ENCODE measurements at places on chromosomes 3 and 15.

DNA sequence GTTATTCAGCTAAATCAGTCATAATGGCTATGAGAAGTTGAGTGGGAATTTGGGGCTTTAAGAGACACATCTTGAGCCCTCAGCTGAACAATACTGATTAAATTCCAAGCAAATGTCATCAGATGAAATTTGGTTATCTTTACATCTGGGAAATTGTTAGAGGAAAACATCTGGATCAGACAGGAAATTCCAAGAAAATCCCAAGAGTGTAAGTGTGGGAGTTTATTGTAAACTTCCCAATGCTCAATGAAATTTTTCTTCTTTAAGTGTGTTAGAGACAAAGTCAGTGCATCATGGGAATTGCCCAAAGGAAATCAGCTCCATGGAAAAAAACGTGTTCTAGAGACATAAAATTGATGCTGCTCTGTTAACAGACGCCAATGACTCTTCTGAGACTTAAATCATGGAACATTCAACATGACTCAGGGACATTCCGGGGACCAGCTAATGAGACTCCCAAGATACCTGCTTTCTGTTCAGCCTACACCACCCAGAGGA is 19.8 kb upstream of the DCLK3 start:
- DNase-seq = no peak

DNA sequence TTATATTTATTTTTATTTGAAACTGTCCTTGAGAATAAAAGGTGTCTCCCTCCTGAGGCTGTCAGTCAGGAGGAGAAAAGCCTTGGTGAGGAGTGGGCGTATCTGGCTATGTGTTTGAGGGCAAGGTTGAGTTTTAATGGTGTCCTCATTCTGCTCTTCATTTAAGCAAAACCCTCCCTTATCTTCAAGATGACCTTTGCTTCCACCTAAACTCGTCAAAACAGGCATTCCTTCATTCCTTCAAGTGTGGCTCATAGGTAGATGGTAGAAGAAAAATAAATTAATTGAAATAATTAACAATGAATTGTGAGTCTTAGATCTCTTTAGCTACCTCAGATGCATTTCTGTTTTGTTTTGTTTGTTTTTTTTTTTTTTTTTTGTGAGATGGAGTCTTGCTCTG is 39.4 kb upstream of the ATOSA start:
- no peak for DNase-seq

- no peak for DNase-seq
Observed at GRCh38 chr15:67806536-67806935, 18.8 kb upstream of the SKOR1 start.

GRCh38 chr3:79983118-79983517 is 215.3 kb upstream of the ROBO1 start:
- no peak for DNase-seq

- peak; percentile 14 for DNase-seq
Observed at GRCh38 chr3:10142707-10143560, 1.4 kb downstream of the VHL start.

GRCh38 chr3:177352424-177352823 is 155.1 kb upstream of the TBL1XR1 start:
- DNase-seq = no peak

DNA sequence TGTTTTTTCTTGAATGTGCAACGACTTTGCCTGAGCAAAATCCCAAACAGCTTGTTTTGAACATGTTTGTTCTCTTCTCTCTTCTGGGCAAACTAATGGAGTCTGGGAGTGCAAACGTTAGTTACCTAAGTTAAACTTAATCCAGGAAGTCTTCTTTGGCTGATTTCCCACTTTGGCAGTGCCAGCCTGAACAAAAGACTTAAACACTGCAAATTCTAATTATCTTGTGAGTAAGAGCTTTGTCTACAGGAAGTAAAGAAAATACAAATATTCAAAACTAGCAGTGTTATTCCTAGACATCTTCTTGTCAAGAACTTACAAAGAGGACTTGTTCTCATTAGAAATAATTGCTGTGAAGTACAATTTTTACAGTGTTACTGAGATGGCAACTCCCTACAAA is 16.7 kb upstream of the DENND6A start:
- DNase-seq = no peak

DNA sequence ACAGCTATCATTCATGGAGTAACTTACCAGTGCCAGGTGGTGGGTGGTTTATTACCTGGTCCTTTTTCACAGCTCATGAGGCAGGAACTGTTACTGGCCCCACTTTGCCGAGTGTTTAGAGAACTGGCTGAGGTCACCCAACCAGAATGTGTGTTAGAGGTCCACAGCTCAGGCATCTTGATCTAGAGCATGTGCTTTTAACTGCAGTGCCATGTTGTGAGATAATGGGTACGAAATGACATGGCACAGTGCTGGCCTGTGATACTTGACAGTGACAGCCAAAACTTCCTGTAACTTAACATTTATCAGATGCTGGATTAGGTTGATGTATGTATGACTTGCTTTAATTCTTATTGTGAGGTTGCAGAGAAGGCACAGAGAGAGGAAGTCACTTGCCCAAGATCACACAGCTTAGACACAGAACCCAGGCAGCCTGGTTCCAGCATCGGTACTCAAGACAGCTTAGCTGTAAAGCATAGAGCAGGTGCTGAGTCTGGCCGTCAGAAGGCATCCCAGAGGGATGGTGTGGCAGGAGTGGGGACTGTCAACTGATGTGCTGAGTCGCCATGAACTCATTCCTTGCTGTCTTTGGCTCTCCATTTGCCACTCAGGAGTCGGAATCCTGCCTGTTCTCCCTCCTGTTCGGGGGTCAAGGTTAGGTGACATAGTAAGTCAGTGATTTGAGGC is 9.6 kb downstream of the MCM2 start:
- no peak for DNase-seq

- no peak for DNase-seq
Observed at GRCh38 chr3:29281344-29282241, 722 bp downstream of the RBMS3 start.

DNA sequence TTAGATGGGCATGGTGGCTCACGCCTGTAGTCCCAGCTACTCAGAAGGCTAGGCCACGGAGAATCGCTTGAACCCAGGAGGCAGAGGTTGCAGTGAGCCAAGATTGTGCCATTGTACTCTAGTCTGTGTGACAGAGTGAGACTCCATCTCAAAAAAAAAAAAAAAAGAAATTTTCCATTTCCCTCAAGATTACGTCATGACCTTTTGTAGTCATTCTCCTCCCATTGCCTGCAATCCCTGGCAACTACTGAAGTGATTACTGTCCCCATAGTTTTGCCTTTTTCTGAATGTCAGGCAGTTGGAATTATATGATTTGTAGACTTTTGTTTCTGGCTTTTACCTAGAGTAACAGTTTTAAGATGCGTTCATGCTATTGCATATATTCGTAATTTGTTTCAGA is 28.0 kb downstream of the WDR76 start:
- DNase-seq = no peak

GRCh38 chr3:128081846-128082245 is 29.6 kb downstream of the SEC61A1 start:
- no peak for DNase-seq

GRCh38 chr3:99720985-99721632 is 82.7 kb downstream of the COL8A1 start:
- no peak for DNase-seq

DNA sequence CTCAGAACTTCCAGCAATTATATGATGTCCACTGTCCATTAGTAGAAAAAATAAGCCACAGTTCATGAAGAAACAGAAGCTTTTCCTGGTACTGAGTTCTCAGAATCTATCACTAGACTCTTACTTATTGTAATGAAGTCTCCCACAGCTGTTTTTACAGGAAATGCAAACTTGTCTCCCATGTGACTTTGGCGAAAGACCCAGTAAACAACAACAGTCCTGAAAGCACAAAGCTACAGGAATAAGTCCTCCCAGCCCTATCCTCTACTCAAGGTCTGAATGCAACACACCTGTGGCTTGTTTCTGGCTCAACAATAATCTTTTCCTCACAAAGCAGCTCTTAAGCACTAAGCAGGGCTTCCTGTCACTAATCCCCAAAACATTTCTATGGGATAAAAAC is 55.9 kb downstream of the EOMES start:
- no peak for DNase-seq

GRCh38 chr3:29214009-29214658 is 66.7 kb upstream of the RBMS3 start:
- DNase-seq = no peak

GRCh38 chr3:184380627-184381260 is 890 bp downstream of the CHRD start:
- DNase-seq = peak; percentile 23

DNA sequence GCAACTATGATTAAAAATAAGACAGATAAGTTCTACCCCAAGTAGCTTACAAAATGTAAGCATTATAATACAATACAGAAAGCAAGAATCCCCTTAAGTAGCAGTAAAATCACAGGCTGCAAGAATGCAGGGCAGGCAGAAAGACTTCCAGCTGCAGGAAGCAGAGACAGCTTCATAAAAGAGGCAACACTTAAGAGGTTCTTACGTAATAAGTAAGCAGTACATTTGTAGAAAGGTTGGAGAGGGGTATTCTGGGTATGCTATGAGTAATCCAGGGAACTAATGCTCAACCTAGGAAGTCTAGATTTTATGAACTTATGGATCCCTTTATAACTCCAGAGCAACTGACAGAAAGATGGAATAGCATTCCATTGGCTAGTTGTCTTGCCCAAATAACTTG is 151.6 kb downstream of the IL5RA start:
- no peak for DNase-seq

GRCh38 chr3:38834110-38834509 is 18.1 kb upstream of the SCN10A start:
- peak; percentile 21 for DNase-seq

DNA sequence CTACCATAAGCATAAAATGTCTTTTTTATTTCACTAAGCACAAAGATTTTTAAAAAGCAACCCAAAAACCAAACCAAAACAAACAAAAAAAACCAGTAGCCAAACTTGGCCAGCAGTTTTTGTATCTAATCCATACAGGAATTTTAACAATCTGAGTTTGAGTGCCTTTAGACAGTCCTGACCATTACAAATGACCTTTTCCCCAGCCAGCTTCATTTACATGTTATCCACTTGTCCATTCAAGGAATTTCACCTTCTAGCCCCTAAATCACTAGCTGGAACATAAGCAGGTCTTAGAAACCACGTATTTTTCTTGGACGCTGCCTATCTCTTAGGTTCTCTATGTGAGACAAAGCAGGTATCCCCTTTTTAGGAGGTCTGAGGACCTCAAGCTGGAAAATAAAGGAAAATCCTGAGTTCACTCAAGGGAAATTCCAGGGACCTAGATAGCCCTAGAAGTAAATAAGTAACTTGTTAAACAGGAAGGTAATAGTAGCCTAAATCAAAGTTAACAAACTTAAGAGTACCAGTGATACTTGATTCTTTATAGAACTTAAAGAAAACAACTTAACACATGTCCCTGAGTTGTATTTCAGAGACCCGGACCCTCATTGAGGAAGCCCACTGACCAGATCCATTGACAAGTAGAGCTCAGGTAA is 34.2 kb downstream of the CIP2A start:
- DNase-seq = no peak

GRCh38 chr3:58588030-58588614 is 10.9 kb upstream of the FAM107A start:
- DNase-seq = no peak

GRCh38 chr3:134364061-134364935 is 9.9 kb downstream of the AMOTL2 start:
- DNase-seq = peak; percentile 14

DNA sequence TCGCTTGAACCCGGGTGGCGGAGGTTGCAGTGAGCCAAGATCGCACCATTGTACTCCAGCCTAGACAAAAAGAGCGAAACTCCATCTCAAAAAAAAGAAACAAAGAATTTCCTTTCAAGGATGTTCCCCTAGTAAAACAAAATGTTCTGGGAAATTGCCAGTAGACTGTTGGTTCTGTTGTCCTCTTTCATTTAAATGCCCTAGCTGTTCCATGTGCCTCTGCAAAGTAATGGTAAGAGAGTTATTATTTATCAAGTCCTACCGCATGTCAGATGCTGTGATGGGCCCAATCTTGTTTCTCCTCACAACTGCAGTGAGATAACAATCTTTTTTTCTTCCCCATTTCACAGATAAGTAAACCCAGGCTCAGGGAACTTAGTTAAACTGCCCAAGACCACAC is 254.3 kb upstream of the TPM1 start:
- no peak for DNase-seq

DNA sequence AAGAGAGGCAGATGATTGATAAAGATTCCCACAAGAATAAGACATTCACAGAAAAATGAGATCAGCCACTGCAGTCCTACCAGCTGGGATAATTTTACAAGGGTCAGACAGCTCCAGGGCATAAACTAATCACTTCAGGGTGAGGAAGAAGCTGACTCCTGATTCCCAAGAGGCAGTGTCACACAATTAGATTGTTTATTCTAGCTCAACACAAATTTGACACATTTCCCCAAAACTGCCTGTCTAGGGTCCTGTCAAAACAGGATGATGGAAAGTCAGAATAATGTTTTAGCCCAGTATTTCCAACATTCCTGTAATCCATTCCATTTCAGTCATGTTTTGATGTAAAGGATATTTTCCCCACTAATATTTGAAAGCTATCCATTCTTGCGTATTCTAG is 110.8 kb downstream of the TNIK start:
- no peak for DNase-seq

DNA sequence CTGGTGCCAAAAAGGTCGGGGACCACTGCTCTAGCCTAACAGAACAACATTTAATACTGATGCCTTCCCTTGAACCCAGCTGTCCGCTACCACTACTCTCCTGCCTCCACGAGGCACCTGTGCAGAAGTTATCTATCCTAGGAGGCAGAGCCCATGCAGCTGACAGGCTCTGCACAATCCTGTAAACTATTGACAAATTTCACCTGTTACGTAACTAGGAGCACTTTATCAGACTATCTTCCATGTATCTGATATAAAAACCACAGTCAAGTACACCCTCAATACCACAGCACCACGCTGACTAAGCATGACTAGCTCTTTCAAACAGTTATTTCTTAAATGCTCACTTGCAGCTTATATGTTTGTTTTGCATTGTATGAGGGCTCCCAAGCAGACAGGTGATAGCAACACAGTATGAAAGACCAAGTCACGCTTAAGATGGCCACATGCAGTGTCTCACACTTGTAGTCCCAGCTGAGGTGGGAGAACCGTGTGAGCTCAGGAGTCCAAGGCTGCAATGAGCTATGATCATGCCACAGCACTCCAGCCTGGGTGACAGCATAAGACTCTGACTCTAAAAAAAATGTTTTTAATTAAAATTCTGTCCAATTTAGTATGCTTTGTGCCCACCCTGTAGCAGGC is 4.5 kb upstream of the IL17RC start:
- peak; percentile 49 for DNase-seq

- DNase-seq = no peak
Observed at GRCh38 chr3:12751571-12751970, 7.5 kb downstream of the TMEM40 start.
